Occipital lobe (tissue), 3 donors: ENCODE measurements at places on chromosomes 12 and 14.

GRCh38 chr14:94322648-94323570 is at the start of gene SERPINA6:
TSS of gene SERPINA6 (minus strand) at chr14:94323336. CDS start at chr14:94314648, 8,688 bp downstream.
- no peak for DNase-seq

GRCh38 chr12:80490329-80490728 is 46.3 kb downstream of the PTPRQ start:
- DNase-seq, result no peak

DNA sequence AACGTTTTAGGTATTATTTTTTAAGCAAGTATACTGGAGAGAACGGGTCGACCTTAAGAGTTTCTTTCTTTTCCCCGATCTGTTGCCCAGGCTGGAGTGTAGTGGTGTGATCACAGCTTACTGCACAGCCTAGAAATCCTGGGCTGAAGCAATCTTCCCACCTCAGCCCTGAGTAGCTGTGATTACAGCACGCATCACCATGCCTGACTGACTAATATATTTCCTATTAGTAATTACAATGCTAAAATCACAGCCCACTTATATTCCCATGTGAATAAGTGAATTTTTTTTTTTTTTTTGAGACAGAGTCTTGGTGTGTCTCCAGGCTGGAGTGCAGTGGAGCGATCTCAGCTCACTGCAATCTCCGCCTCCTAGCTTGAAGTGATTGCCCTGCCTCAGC is 50.4 kb downstream of the DICER1 start:
- DNase-seq, result no peak

- DNase-seq, result no peak
Observed at GRCh38 chr14:61720741-61721140, 25.4 kb downstream of the HIF1A start.
